Activated T-helper 1 cell treated with anti-CD3 and anti-CD28 coated beads, Interleukin-2, amount 50 U/mL, for 16 hours (primary cell): ENCODE measurements at places on chromosomes 2 and 18.

GRCh38 chr18:4119813-4120212, 335.3 kb downstream of the DLGAP1 start:
- no peak for DNase-seq

DNA sequence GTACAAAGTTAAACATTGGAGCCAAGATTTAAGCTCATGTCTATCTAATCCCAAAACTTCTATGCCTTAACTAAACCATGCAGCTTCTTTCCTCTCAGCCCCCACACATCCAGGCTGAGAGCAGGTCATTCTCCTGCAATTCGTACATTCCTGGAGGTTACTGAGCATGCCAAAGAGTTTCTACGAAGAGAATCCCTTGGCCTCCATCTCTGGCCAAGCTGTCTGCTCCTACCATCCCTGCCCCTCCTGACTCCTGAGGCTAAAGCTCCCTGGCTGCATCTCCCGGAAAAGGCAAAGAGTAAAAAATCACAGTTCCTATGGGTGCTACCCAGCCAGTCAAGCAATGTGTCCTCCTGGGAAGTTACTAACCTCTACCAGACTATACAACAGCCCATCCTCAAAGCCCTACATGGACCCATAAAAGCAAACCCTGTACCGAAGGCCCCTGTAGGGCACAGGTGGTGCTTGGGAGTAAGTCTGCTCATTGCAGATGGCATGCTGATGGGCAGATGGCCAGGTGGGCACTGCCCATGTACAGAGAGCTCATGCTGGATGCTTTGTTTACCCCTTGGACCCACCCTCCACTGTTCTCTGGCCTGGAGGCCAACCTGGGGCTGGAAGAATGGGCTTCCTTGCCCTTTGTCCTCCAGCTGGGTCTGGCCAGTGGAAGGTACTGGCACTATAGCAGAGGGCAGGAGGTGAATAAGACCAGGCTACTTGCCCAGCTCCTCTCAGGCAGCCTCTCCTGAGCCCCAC, 99.5 kb downstream of the TTC32 start:
- no peak for DNase-seq

- no peak for DNase-seq
Observed at GRCh38 chr2:30134582-30134981, 12.2 kb upstream of the YPEL5 start.

DNA sequence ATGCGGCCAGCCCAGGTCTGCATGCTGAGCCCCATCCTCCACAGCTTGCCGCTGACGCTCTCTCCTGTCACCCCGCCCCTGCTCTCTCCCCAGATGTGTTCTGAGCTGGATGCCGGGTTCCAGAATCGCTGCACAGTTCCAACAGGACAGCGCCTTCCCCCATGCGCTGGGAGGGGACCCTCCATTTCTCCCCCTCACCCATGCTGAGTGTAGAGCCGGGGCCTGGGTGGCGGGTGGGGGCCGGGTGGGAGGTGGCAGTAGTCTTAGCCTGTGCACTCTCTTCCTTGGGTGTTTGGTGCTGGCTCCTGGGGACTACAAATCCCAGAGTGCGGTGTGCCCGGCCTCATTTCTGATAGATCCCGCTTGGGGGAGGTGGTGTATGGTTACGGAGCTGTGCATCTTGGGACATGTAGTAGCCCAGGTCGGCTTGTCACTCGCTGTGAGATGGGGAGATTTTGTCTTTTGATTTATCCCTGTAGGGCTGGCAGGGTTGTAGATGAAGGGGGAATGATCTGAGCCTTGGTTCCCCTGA, 6.8 kb downstream of the DNAJB2 start:
- no peak for DNase-seq

DNA sequence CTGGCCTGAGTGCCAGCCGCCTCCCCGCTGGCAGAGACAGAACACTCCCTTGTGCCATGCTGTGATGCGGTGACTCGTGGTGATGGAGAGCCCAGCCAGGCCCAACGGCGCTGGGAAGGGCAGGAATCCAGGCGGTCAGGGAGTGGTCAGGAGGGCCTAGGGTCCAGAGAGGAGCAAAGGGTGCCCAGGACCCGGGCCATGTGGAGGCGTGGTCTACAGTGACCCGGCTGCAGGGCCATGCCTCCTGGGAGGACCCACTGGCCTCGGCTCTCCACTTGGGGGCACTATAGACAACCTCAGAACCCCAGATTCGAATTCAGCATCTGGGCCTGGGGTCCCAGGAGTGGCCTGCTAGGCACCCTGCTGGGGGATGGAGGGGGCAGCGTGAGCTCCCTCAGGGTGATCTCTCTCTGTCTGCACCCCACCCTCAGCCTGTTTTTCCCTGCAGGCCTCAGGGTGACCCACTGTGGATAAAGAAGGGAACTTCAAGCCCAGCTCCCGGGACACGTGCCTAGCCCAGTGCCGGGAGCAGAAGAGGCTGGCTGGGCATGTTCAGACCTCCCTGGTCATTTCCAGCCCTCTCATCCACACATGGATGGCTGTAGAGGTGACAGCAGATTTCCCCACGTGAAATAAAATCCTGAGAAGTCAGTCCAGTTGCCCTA, 13.0 kb downstream of the AMER3 start:
- no peak for DNase-seq

DNA sequence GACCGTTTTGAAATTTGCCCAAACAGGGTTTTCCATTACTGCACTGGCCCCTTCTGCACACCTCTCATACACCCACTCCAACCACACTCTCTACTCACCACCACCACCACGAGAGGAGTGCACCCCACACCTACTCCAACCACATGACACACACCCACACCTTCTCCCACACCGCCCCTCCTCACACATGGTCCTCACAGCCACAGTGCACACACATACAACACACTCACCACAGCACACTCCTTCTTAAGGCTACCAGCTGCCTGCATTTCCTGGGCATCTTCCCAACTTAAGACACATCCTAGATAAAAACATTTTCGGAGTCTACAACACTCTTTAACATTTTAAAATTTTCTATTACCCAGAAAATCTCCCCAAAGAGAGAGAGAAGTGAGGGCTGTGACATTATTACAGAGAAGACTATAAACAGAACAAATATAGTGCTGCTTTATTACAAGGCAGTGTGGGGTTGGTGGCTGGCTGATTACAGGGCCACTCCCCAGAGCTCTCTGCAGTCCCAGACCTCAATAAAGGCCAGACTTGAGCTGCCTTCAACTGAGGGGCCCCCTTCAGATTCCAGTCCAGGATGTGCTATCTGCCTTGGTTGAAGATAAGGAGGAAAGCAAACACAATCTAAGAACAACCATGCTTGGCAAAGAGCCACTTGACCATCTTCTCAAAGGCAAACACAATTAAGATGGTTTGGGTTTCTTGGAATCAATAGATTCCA, 36.1 kb downstream of the NHEJ1 start:
- DNase-seq: no peak

DNA sequence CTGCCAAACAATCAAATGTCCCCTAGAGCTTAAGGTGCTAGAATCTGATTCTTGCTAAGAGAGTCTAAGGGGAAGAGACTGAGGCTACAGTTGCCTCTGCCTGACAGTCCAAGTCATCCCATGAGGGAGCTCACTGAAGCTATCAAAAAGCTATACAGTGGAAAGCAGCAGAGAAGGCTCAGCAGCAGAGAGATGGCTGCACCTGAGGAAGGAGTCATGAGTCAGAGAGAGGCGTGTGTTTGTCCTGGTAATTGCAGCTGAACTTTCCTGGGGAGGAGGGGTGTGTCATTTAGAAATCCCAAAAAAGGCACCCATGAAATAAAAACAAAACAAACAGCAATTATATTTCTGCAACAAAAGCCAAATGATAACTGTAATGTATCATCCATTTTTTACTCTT, 305.2 kb upstream of the UBE2E3 start:
- no peak for DNase-seq
